Naive thymus-derived CD8-positive, alpha-beta T cell (primary cell): ENCODE measurements at places on chromosomes 6 and 20. TPM values are rescaled to one million over a fixed set of nuclear protein-coding genes. Genes with fewer than 3 reads are reported as not detected.

NKAPL gene
- total RNA-seq, result 1.7 TPM

CD83 gene
- 10.4 TPM for total RNA-seq

CST4 gene
- total RNA-seq, result not detected

COL12A1 gene
- not detected for total RNA-seq

CD109 gene
- total RNA-seq, result 0.41 TPM

DACT2 gene
- total RNA-seq, result not detected

PNPLA1 gene
- not detected for total RNA-seq

OR2B6 gene
- total RNA-seq, result not detected
